A549 treated with Hydrocortisone at 1 μM for 4 hours (cell line): ENCODE measurements at places on chromosomes 13 and 19. TPM values are rescaled to one million over a fixed set of nuclear protein-coding genes. Genes with fewer than 3 reads are reported as not detected.

CEBPA gene
- total RNA-seq, result 6.1 to 9.8 TPM (median 8.2 TPM) in 5 replicates

MISP gene
- total RNA-seq, result 73.4 to 86.5 TPM (median 79.6 TPM) in 5 replicates

C19orf81 gene
- 2.7 to 10.9 TPM (median 10.0 TPM) in 5 replicates for total RNA-seq

C19orf67 gene
- not detected in 5 replicates for total RNA-seq

TINCR gene
- 2.5 to 3.1 TPM (median 2.8 TPM) in 5 replicates for total RNA-seq

CCL25 gene
- total RNA-seq, result not detected in 5 replicates

RUVBL2 gene
- 208 to 255 TPM (median 214 TPM) in 5 replicates for total RNA-seq

EDNRB gene
- not detected in 5 replicates for total RNA-seq

GIPR gene
- total RNA-seq, result 2.5 to 3.5 TPM (median 2.8 TPM) in 5 replicates

MBD3L1 gene
- not detected in 5 replicates for total RNA-seq

ZNF563 gene
- not detected in 5 replicates for total RNA-seq

CD79A gene
- total RNA-seq, result 0.70 to 1.2 TPM (median 0.95 TPM) in 5 replicates

SHISA7 gene
- not detected in 5 replicates for total RNA-seq

CD70 gene
- 11.4 to 24.9 TPM (median 21.6 TPM) in 5 replicates for total RNA-seq

TEKTIP1 gene
- total RNA-seq, result 0.20 to 0.23 TPM in 2 of 5 replicates, not detected in the others

LAIR1 gene
- not detected in 5 replicates for total RNA-seq

SULT2A1 gene
- 0.06 TPM in 1 of 5 replicates, not detected in the others for total RNA-seq

FFAR2 gene
- not detected in 5 replicates for total RNA-seq

CEACAM16 gene
- total RNA-seq, result 0.08 to 0.12 TPM (median 0.08 TPM) in 4 of 5 replicates, not detected in the other

ZNF544 gene
- 17.7 to 20.7 TPM (median 18.4 TPM) in 5 replicates for total RNA-seq

CILP2 gene
- 0.13 to 0.38 TPM (median 0.21 TPM) in 5 replicates for total RNA-seq
